ENCODE measurements at places on chromosomes 2 and 18.
A peak's percentile ranks its signal among the peaks of the same experiment; 100 is the strongest.

DNA sequence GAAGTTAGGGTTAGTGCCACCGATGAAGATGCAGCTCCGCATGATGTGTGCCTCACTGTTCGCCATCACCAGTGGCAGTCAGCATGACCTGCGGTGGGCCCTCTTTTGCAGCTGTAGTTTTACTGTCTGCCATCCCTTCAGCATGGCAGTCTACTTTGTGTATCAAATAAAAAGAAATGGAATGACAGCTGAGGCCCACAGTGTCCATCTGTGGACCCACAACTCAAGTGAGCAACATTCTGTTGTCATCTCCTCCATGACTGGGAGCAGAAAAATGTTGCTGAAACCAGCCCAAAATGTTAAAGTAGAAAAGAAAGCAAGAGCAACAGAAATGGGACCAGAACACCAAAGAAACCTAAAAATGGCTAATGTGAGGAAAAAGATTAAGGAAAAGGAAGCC, 128.7 kb downstream of the MEP1B start:
- H3K4me3 ChIP-seq: no peak overlapping the region
- H3K4me1 ChIP-seq: peaks cover 5% of the 10 kb centered on the region
- H3K27me3 ChIP-seq: no peaks in the 10 kb centered on the region
- H3K27ac ChIP-seq: no peak overlapping the region

- H3K27ac ChIP-seq: no peak overlapping the region
- no peaks in the 10 kb centered on the region for H3K27me3 ChIP-seq
- peaks cover 11% of the 10 kb centered on the region for H3K4me1 ChIP-seq
- H3K4me3 ChIP-seq: no peak overlapping the region
- no peak for DNase-seq
- H3K36me3 ChIP-seq: no peaks in the 10 kb centered on the region
These were observed 70.1 kb downstream of the LDLRAD4 start for GRCh38 chr18:13288509-13289133.

- H3K27ac ChIP-seq: peak overlapping the region; percentile 83
- H3K27me3 ChIP-seq: no peaks in the 10 kb centered on the region
- H3K4me1 ChIP-seq: peaks cover 4% of the 10 kb centered on the region
These were observed 179.6 kb upstream of the SLC39A10 start for GRCh38 chr2:195477248-195477995.

GRCh38 chr2:186925514-186925913, 76.5 kb upstream of the ZSWIM2 start:
- H3K4me1 ChIP-seq: no peaks in the 10 kb centered on the region
- no peaks in the 10 kb centered on the region for H3K27me3 ChIP-seq
- no peaks in the 10 kb centered on the region for H3K36me3 ChIP-seq
- H3K27ac ChIP-seq: no peak overlapping the region

DNA sequence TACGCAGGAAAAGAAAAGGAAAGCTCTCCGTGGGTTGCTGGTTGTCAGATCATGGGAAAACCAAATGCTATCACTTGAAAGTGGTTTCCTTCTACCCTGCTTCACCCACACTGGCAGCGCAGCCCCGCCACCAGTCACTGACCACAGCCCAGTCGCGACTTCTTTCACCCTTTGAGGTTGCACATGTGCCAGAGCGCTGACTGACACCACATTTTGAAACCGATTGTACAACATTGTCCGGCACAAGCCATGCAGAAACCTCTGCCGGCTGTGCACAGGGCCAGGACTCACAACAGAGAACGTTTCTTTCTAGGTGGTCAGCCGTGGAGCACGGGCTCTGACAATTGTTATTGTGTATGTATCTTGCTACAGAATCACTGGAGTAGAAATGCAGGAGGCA, 827.2 kb upstream of the POU3F3 start:
- DNase-seq: no peak
- no peaks in the 10 kb centered on the region for H3K27me3 ChIP-seq
- H3K27ac ChIP-seq: no peak overlapping the region

GRCh38 chr2:207040696-207041095, 101.4 kb downstream of the CPO start:
- no peaks in the 10 kb centered on the region for H3K36me3 ChIP-seq
- H3K27me3 ChIP-seq: no peaks in the 10 kb centered on the region
- H3K27ac ChIP-seq: no peak overlapping the region
- no peak overlapping the region for H3K4me3 ChIP-seq

DNA sequence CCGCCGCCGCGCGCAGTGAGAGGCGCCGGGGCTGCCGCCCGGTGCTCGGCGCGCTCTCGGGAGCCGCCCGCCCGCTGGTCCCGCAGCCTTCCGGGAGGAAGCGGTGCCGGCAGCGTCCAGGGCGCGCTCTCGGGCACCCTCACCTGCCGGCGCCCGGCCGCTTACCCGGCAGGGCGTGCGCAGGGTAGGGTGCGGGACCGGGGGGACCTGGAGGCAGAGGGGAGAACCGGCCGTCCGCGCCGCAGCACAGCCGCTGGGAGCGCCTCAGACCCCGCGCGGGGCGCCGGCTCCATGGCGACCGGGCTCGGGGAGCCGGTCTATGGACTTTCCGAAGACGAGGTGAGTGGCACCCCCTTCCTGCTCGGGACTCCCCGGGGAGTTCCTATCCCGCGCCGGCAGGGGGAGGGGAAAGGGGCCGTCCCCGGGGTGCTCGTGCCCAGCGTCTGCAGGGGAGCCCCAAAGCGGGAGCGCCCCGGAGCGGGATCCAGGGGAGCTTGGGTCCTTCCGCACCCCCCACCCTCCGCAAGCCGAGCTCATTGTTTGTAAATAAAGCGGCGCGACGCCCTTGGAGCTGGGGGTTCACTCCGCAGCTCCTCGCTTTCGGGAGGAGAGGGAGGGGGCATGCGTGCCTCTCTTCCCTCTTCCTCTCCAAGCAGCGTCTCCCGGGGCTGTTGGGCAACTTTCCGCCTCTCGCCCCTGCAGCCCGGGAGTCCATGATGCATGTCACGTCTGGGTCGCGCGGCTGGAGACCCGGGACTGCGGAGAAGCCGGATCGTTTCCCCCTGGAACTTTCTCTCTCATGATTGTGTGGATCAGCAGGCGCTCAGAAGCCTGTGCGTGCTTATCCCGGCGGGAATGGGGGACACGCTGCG, 580 bp downstream of the NEDD4L start:
- peak overlapping the region; percentile 85 for H3K4me3 ChIP-seq
- peak overlapping the region; percentile 80 for H3K27ac ChIP-seq
- no peaks in the 10 kb centered on the region for H3K27me3 ChIP-seq
- no peaks in the 10 kb centered on the region for H3K36me3 ChIP-seq
- H3K4me1 ChIP-seq: no peaks in the 10 kb centered on the region

DNA sequence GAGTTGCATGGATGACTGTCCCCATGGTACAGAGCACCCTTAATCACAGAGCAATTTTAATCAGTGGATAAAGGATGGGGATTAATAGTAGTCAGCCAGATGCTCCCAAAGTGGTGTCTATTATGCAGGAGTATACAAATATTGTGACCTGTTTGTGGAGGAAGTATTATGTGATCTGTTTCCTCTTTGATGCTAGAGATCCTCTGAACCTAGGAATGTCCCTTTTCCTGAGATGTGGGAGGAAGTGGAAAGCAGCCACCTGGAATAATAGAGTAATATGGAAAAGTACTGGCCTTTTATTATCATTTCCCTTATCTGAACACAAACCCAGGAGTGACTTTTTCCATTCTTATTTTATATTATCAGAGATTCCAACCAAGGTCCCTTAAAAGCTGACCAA, 94.2 kb upstream of the EFEMP1 start:
- no peak overlapping the region for H3K4me3 ChIP-seq
- H3K4me1 ChIP-seq: no peaks in the 10 kb centered on the region
- no peaks in the 10 kb centered on the region for H3K36me3 ChIP-seq
- no peaks in the 10 kb centered on the region for H3K27me3 ChIP-seq
- no peak for DNase-seq

- no peaks in the 10 kb centered on the region for H3K36me3 ChIP-seq
- H3K4me3 ChIP-seq: no peak overlapping the region
- no peaks in the 10 kb centered on the region for H3K27me3 ChIP-seq
- H3K27ac ChIP-seq: no peak overlapping the region
These were observed 3.1 kb downstream of the ARHGAP15 start for GRCh38 chr2:143132355-143132754.

DNA sequence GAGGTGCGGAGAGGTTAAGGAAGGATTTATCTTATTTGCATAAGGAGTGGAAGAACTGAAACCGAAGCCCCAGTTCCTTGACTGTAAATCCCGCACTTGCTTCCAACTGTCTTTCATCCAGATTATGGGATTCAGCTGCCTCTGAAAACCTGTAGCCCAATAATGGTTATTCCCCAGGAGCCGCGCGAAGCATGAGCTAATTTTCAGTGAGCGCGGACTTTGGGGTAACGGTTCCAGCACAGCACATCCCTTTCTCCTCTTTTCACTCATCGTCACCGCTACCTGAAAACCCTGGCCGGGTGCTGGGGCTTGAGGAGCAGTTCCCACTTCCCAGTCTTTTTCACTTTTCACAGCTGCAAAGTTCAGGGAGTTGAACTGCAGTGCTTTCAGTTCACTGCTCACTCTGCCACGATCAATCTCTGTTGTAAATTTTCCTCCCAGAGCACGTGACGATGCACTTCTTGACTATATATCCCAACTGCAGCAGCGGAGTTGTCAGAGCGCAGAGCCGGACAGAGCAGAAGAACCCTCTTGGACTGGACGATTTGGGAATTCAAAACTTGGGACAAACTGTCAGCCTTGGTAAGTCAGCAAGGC, at the start of gene KCNE4:
Gene KCNE4 (plus strand): TSS at position 498 of the 597 bp plus-strand sequence. CDS start 641 bp downstream, outside the sequence.
- no peaks in the 10 kb centered on the region for H3K36me3 ChIP-seq
- H3K27ac ChIP-seq: no peak within 1 kb of the TSS
- no peak for DNase-seq
